Smooth muscle cell of the pulmonary artery (primary cell): ENCODE measurements at places on chromosomes 11 and 22. TPM values are rescaled to one million over a fixed set of nuclear protein-coding genes. Genes with fewer than 3 reads are reported as not detected.

The LYVE1 gene
- total RNA-seq, result 0.23 and 4.6 TPM in 2 replicates

The MRPL40 gene
- total RNA-seq, result 23.5 and 26.7 TPM in 2 replicates

The KRTAP5-7 gene
- not detected in 2 replicates for total RNA-seq

The ABTB2 gene
- 3.3 and 9.9 TPM in 2 replicates for total RNA-seq

The MYRF gene
- total RNA-seq, result 0.92 and 1.0 TPM in 2 replicates

The CRY2 gene
- total RNA-seq, result 17.4 and 17.8 TPM in 2 replicates

The HTR3B gene
- not detected in 2 replicates for total RNA-seq

The PACSIN3 gene
- total RNA-seq, result 18.2 and 25.2 TPM in 2 replicates

The USH1C gene
- total RNA-seq, result not detected in 2 replicates

The KCNJ5 gene
- total RNA-seq, result under 0.01 and 0.03 TPM in 2 replicates

The IL17REL gene
- not detected in 2 replicates for total RNA-seq

The SORL1 gene
- 1.3 and 11.8 TPM in 2 replicates for total RNA-seq

The OR5B21 gene
- not detected in 2 replicates for total RNA-seq

The SIPA1 gene
- total RNA-seq, result 23.3 and 23.8 TPM in 2 replicates

The ZNF280A gene
- total RNA-seq, result not detected in 2 replicates

The HINFP gene
- 17.1 and 21.2 TPM in 2 replicates for total RNA-seq

The PGA5 gene
- total RNA-seq, result 0.65 TPM in 1 of 2 replicates, not detected in the other

The INSC gene
- 0.17 and 0.46 TPM in 2 replicates for total RNA-seq

The PLCB3 gene
- total RNA-seq, result 39.9 and 51.0 TPM in 2 replicates

The P2RX6 gene
- 10.2 and 20.8 TPM in 2 replicates for total RNA-seq

The PTPRCAP gene
- 0.17 and 0.46 TPM in 2 replicates for total RNA-seq

The OR51B4 gene
- total RNA-seq, result 0.20 TPM in 1 of 2 replicates, not detected in the other

The UQCC3 gene
- total RNA-seq, result 6.6 and 7.5 TPM in 2 replicates

The CD6 gene
- total RNA-seq, result not detected in 2 replicates
